ENCODE measurements at places on chromosomes 4 and X.

DNA sequence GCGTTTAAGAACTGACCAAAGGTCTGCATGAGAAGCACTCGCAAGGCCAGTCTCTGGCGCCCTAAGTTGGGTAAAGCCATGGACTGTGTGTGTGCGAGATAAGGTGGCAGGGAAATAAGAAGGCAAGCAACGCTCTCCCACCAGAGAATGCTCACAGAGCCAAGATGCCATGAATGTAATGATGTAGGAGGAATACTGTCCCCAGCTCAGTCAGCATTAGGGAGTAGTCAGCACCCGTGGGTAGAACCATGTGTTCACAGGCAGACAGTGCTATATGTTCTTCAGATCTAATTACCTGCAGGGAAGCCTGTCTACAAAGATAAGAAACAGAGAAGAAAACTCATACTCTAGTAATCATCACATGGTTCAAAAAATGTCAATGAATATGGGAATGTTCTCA, 68.8 kb downstream of the SEC24D start:
- no peak for DNase-seq

GRCh38 chr4:139274790-139275189, 5.2 kb downstream of the MGARP start:
- no peak for DNase-seq

DNA sequence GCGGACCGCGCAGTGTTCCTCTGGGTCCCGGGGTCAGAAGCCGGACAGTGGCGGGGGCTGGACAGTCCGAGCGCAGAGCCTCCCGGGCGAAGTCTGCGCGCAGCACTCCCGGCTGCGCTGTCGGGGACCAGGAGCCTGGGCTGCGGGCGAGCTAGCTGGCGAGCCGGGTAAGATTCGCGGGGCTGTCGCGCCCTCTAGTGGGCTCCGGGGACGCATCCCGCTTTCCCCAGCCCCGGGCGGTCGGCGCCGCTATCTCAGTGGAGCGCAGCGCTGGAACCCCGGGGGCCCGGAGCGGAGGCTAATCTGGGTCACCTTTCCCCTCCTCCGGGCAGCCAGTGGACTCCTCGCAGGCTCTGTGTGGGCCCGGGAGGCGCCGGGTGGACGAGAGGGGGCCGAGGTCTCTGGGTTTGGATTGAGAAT, 4.2 kb downstream of the PDGFRA start:
- peak; percentile 38 for DNase-seq

DNA sequence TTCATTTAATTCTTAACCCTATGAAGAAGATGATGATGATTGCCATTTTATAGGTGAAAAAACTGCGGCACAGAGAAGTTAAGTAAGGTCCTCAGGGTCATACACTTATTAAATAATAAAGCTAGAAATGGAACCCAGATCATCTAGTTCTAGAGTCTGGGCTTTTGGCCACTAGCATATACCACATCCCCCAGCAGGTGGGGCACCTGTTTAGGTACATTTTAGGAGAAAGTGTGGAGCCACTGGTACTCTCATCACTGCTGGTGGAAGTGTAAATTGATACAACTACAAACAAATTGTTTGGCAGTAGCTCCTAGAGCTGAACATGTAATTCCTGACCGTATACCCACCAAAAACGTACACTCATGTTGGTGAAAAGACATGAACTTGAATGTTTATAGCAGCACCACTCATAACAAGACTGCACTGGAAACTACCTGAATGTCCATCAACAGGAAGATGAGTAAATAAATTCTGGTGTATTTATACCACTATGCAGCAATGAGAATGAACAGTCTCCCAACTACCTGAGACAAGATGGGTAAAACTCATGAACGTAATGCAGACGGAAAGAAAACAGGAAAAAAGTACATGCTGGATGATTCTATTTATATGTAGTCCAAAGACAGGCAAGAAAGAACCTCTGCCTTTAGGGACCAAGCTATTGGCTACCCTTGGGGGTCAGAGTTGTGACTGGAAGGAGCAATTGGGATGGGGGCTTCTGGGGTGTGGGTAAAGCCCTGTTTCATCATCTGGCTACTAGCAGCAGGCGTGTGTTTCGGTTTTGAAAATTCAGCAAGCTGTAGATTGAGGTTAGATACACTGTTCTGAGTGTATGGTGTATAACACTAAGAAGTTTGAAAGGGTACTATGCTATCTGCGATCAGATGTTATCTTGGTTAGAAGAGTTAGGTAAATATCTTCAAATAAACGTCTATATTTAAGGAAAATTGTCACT, 72.3 kb upstream of the ADGRG2 start:
- no peak for DNase-seq

GRCh38 chr4:111037591-111038360, 414.9 kb upstream of the PITX2 start:
- no peak for DNase-seq

GRCh38 chr4:78166622-78167021, 109.5 kb downstream of the FRAS1 start:
- DNase-seq, result peak; percentile 81

DNA sequence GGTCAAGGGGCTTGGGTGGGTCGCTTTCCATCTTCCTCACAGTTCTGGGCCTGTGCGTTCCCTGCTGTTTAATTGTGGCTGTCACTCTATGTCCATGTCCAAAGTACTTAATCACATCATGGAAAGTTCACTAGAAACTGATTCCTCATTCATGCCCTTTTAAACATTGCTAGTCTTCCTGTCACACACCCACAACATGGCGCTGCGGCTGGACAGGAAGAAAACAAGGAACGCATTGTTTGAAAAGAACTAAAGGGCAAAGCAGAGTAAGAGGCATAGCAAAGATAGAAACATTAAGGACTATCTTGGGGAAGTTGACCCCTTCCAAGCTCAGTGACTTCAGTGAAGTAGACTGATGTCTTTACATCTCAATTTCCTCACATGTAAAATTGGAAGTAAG, 18.4 kb downstream of the PNPLA4 start:
- no peak for DNase-seq

- peak; percentile 12 for DNase-seq
These were observed 104.0 kb upstream of the MBNL3 start for GRCh38 chrX:132592880-132593279.

- DNase-seq, result no peak
These were observed 14.8 kb downstream of the AMTN start for GRCh38 chr4:70533211-70533610.

GRCh38 chrX:55754861-55755294, 37.3 kb downstream of the RRAGB start:
- no peak for DNase-seq

DNA sequence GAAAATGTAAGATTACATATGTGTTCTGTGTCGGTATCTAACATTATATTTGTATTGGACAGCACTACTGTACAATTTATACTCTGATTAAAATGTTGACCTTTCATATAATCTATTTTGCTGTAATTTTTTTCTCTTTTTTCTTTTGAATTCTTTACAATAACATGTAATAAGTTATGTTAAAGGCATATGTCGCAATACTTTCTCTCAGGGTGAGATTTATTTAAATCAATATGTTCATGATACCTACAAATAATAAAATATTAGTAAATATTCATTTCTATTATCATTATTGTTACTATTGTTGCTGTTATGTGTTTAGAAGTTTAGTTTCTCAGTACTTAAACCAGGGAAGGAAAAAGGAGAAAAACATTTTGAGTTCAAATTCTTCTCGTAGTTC, 807.4 kb downstream of the STIM2 start:
- DNase-seq, result no peak

DNA sequence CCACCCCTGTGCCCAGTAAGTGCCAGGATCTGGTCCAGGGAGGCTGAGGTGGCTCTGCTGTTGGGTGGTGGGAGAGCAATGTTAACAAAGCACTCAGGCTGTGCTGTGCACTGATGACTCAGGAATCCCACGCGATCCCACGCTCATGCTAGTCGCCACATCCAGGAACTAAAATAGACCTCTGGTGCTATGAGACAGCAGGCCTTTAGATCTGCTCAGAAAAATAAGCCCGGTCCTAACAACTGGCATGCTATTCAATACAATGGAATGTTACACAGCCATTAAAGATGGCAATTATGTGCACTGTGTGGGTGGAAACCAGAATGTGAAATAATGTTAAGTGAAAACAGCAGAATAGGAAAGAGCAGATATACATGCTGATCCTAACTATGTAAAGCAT, 26.0 kb downstream of the ARL13A start:
- peak; percentile 42 for DNase-seq

DNA sequence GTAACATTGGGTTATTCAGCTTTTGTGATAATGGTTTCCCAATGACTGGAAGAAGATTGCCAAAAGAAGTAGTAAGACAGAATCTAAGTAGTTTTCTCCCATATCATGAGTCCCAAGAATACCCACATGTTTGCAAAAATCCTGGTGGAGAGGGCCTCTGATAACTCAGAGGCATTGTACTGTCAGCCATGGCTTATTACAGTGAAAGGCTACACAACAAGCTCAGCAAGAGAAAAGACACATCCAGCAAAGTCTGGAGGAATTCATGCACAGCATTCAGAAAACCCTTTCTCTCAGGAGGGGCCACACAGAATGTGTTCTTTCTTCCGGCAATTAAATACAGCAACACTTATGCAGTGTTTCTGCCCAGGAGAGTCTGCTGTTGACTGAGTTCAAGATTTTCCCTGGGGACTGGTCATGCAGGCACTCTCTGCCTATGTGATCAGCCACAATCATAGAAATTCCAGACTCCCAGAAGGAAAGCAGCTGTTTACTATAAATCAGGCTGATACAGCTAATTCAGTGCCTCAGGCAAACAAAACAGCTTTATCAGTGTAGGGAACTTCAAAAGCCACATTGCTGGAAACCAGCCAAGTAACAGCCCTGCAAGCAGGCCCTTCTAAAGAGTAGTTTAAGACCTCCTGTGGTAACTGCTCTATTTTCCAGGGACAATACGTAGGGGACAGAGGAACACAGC, 937.1 kb downstream of the CCSER1 start:
- no peak for DNase-seq

GRCh38 chrX:11609109-11609508, 56.6 kb downstream of the ARHGAP6 start:
- DNase-seq, result no peak

DNA sequence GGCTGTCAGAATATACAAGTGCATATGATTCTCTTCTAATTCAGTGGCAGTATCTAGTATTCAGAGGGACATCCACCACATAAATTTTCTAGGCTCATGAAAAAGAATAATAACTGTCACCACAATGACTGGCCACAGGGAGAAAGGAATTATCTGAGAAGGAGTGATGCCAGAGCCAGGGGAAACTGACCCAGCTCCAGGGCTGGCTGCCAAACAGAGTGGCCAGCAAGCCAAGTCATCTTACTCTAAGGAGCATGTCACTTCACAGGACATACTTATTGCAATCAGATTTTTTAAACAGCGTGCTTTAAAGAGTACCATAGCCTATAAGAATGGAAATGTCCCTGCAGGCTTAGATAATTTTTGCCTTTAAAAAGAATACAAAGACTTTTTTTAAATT, 5.8 kb upstream of the SEPTIN11 start:
- DNase-seq, result no peak

GRCh38 chr4:144509088-144510015, 136.6 kb upstream of the HHIP start:
- no peak for DNase-seq

GRCh38 chrX:84216881-84217280, 28.9 kb upstream of the RPS6KA6 start:
- DNase-seq, result no peak

GRCh38 chrX:57930051-57930450, 19.8 kb upstream of the ZXDA start:
- no peak for DNase-seq

DNA sequence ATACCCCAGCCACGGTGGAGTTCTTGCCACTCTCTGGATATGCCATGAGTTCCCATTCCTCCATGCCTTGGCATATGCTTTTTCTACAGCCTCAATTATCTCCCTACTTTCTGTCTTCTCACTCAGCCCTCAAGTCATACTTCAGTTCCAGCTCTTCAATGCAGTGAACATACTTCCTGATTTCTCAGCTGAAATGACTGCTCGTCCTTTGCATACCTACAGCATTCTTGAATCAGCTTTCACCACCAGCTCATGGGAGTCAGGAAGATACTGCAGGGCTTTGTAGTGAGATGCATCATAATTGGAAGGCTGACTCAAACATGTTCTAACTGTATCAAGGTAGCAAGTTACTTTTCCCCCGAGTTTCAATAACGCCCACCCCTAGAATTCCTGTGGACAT, 118.4 kb downstream of the APBB2 start:
- no peak for DNase-seq

- DNase-seq, result no peak
These were observed 248.3 kb upstream of the KLF3 start for GRCh38 chr4:38415682-38416081.

- DNase-seq, result peak; percentile 53
These were observed 1.0 kb upstream of the PDGFRA start for GRCh38 chr4:54228056-54228527.

- no peak for DNase-seq
These were observed 39.2 kb upstream of the TLR3 start for GRCh38 chr4:186029571-186030398.

GRCh38 chr4:153075836-153076518, 128.3 kb upstream of the TRIM2 start:
- no peak for DNase-seq

DNA sequence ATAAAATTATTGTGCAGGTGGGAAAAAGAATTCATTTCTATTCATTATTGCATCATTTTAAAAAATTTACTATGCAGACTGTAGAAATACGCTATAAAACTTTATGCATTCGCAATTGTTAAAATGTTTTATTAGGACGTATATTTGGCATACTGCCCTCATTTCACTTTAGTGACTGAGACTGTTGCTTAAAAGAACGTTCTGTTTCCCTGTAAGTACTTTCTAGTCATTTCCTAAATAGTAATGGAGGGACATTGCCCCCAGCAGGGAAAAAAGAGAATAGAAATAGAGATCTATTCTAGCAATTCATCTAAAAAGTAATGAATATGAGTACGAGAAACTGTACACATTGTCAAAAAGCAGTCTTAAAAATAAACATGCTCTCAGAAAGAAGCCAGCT, 1295.8 kb upstream of the TENM3 start:
- peak; percentile 2 for DNase-seq

- peak; percentile 9 for DNase-seq
These were observed 736 bp downstream of the IDS start for GRCh38 chrX:149504226-149504914.

DNA sequence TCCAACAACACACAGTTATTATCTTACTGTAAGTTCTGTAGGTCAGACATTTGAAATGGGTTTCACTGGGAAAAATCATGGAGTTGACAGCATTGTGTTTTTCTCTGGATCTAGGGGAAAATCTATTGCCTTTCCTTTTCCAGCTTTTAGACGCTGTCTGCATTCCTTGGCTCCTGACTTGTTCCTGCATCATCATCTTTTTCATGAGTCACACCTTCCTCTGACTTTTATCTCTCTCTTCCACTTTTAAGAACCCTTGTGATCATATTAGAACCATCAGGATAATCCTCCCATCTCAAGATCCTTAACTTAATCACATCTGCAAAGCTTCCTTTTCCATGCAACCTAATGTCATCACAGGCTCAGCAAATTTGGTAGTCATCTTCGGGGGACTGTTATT, 1454.8 kb downstream of the RPA4 start:
- no peak for DNase-seq

DNA sequence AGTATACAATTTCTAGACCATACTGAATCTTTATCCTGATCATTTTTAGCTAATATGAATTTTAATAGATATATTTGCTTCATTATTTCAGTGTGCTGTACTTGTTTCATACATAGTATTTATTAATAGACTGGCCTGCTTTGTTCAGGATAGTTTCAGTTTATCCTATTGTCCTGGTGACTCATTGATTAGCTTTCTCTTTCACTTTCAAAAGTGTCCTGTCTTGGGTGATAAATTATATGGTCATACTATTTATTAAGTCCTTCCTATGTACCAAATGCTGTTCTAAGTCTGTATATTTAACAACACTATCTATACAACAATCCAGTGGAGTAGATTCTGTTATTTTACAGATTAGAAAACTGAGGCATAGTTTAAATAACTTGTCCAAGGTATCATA, 153.8 kb upstream of the RAPGEF2 start:
- peak; percentile 50 for DNase-seq
